Neural progenitor cell (in vitro differentiated cells): ENCODE measurements at places on chromosomes 7 and 10. TPM values are rescaled to one million over a fixed set of nuclear protein-coding genes. Genes with fewer than 3 reads are reported as not detected.

GRCh38 chr10:6009150-6009549, 31.8 kb upstream of the IL15RA start:
- no peak for DNase-seq

DNA sequence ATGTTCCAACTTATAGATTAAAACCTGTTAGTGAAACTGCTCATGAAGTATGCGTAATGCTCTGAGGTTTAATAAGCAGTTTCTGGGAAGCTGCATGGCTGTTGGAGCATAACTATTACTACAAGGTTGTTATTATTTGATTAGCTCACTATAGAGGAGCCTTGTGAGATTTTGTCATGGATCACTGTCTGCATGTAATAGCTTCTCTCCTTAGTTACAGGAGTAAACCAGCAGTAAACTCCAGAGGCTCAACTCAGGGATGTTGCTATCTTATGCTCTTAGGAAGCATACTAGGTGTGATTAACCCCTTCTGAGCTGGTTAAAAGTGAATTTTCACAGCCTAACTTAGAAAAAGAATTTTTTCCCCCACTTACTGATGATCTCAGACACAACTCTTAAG, 63.6 kb upstream of the IFRD1 start:
- DNase-seq, result no peak

- DNase-seq, result no peak
These were observed 76.5 kb downstream of the PPP1R17 start for GRCh38 chr7:31763548-31763947.

DNA sequence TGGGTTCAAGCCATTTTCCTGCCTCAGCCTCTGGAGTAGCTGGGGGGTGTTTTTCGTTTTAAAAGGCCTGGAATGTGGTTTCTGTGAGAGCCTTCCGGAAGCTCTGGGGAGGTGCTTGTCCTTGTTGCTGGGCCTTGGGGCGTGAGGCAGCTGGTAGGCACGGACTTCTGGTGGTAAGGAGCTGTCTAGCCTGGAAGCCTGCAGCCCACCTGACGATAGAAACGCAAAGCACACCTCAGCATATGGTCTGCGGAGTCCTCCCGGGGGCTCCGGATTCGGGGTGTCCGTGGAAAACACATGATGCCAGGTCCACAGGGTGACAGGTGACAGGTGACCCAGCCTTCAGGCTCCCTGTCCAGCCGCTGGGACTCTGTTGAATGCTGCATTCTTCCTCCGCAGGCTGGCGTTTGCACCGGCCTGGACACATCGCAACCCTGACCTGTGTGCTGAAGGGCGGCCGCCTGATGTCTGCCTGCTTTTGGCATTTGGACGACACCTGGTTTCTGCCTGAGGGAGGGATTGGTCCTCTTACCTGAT, 37.3 kb downstream of the INPP5A start:
- peak; percentile 52 for DNase-seq

DNA sequence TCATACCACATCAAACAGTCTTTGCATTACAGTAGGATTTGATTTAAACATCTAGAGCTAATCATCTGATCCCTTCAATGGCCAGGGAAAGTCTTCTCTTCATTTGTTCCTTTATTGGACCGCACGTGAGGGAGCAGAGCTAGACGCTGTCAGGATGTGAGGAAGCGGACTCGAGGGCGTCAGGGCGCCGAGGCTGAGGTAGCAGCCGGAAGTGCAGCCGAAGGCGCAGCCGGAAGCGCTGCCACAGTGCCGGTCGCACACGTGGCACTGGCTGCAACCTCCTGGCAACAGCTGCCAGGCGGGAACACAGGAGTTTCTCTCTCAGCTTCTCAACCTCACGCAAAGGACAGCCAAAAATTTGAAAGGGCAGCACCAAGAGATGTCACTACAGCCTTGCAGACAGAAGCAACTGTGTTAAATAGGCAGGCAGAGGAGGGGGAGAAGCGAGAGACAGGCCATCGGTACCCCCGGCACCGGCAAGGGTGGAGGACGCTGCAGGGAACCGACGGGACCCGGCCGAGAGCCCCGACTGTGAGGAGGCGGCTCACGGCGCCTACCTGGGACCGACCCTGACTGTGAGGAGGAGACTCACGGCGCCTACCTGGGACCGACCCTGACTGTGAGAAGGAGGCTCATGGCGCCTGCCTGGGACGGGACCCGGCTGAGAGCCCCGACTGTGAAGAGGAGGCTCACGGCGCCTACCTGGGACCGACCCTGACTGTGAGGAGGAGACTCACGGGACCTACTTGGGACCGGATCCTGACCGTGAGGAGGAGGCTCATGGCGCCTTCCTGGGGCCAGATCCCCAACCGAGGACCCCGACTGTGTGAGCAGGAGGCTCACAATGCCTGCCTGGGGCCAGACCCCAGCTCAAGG, 32.3 kb downstream of the VIPR2 start:
- no peak for DNase-seq

DNA sequence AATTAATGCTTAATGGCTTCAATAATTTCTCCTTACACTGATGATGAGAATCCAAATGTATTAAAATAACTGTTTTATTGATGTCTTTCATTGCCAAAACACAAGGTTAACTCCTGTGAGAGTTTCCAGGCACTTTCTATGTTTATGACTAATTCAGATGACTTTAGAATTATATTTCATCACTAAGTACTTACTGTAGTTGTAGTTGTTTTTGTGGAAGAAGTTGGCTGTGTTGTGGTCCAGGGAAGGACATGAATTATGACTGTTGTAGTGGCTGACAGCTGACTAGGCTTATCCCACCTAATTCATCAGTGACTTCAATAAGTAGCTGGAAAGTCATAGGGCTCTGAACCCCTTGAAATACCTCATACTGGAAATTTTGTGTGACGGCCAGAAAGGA, 254.8 kb downstream of the HGF start:
- no peak for DNase-seq

DNA sequence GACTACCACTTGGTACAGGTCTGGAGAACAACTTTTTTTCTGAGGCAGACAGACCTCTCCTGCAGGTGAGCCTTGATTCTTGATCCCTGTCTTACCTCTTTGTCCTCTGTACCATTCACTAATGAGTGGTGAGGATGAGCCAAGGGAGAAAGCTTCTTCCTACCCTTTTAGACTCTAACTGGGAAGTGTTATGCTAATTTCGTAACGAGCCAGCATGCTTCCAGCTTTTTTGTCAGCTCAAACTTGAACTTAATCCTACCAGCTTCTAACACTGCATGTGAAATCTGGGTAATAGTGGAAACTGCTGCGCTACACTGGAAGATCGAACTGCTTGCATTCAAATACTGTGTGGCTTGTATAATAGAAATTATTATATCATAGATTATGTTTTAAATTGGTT, 87.0 kb downstream of the NEUROD6 start:
- DNase-seq, result no peak

DNA sequence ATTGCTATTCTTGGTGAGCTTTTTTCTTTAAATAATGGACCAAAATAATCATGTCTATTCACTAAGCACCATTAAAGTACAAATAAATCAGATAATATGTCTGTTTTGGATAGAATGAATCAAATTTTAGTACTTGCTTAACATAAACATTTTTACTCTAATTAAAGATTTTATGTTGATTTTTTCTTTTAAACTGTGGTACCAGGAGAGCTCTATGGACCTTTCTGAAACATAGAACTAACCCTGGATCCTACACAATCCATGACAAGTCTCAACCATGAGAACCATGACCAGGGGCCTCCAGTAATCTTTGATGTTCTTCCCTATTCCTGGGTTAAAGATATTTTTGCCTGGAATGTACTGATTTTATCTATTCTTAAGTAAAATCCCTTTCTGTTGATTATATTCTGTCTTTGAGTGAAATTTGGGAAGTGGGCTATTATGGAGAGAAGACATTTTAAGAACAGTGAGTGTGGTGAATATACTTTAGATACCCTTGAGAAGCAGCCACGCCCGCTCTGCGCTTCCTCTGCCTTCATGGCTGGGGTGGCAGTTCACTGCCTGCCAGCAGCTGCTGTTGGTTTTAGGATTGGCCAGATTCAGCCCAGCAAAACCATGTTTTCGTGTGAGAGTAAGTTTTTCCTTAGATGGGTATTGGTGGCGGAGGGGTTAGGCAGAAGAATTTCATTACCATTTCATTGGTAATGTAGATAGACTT, 42.2 kb upstream of the BHLHA15 start:
- no peak for DNase-seq

GRCh38 chr7:108525327-108525984, 479 bp downstream of the PNPLA8 start:
- DNase-seq, result peak; percentile 92

GRCh38 chr10:8113616-8114015, 59.1 kb downstream of the GATA3 start:
- DNase-seq, result no peak

GRCh38 chr7:41627645-41628298, 75.1 kb downstream of the INHBA start:
- peak; percentile 24 for DNase-seq

GRCh38 chr10:110176141-110177030, 31.0 kb upstream of the MXI1 start:
- no peak for DNase-seq

- DNase-seq, result no peak
These were observed 1.2 kb downstream of the TRDMT1 start for GRCh38 chr10:17200001-17200911.

DNA sequence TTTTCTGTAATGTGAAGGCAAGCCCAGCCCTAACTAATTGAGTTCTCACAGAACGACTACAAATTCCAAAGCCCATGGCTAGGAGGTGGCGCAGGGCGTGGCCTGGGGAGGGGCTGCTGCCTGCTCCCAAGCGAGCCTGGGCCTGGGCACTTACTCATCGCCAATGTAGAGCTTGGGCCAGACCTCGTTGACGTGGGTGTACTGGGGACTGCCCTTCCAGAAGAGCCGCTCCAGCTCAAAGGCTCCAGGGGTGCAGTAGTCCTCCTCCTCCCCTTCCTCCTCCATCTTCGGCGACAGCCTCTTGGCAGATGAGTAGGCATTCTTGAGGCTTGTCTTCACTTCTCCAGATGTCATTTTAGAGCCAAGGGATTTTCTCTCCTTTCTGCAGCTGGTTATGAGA, 53.3 kb upstream of the SAMD8 start:
- no peak for DNase-seq

GRCh38 chr7:42285383-42285824, 48.4 kb upstream of the GLI3 start:
- DNase-seq, result no peak

GRCh38 chr7:68176974-68177373, 1180.3 kb downstream of the TYW1 start:
- DNase-seq, result peak; percentile 80

DNA sequence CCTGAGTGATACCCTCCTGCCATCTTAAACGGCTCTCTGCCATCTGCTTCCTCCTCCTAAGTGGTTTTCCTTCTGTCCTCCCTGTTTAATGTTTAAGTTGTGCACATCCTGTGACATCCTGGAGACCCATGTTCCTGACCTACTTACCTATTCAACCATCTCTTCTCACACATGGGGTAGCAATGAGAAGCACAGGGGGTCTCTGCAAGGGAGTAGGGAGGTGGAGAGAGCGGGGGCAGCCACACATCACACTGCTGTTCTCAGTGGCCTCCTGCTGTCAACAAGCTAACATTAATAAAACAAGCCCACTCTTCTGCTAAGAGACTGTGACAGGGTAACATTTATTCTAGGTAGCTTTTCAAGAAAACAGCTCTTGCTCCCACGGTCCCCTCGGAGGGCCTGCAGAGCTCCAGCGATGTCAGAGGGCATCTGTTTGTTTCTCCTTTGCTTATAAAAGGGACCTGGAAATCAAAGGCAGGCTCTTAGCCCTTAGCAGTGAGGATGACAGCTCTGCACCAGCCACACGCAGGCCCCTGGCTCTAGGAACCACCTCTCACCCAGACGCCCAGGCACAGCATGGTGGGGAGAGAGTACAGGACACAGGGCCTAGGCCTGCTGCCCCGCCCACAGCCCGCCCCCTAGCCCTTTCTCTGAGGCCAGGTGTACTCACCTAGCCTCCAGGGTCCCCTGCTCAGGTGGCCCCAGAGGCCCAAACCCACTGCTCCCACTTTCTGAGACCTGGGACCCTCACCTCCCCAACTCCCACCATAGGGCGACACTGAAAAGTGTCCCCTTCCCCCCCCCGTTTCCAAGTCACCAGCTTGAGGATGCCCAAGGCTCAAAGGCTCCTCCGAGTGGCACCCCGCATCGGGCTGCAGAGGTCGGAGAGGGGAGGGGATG, 943 bp upstream of the SLC18A2 start:
- no peak for DNase-seq

- no peak for DNase-seq
These were observed 70.6 kb upstream of the LEP start for GRCh38 chr7:128170461-128170860.

DNA sequence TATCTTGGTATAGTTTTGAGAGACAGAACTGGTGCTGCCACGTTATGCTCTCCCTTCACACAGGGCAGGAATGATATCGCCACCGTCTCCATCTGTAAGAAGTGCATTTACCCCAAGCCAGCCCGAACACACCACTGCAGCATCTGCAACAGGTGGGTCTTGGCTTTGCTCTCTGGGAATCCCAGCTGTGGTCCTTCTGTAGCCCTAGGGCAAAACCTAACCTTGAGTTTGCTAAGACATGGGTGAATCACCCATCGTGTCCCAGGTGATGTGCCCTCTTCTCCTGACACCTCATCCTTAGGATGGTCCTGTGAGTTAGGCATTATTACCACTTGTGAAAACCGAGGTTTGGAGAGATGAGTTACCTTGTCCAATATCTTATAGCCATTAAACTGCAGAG, 6.4 kb downstream of the ZDHHC16 start:
- DNase-seq, result no peak

DNA sequence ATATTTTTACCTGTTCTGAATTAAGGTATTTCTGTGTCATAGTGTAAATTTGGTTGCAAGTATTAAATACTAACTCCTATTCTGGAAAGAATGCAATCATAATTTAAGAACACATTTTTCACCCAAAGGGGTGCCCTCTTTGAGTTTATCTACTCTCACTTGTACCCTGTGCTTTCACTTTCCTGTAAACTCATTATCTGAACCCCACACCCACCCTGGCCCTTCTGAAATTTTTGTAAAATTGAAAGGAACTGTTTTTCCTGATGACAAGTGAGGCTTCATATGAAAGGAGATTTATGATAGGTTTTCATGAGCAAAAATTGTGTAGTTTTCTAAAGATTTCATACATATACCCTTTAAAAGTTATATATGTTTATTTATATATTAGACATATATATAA, 134.5 kb downstream of the WNT2 start:
- no peak for DNase-seq

GRCh38 chr10:98415731-98416119, 743 bp upstream of the PYROXD2 start:
- peak; percentile 21 for DNase-seq

The OR2A5 gene
- total RNA-seq, result not detected in 2 replicates

The PKD2L1 gene
- not detected in 2 replicates for total RNA-seq

The ENTPD1 gene
- 0.46 and 1.6 TPM in 2 replicates for total RNA-seq

The LMBR1 gene
- 42.0 and 58.1 TPM in 2 replicates for total RNA-seq

The PLEKHA1 gene
- 70.2 and 79.1 TPM in 2 replicates for total RNA-seq

The TM9SF3 gene
- total RNA-seq, result 73.1 and 122 TPM in 2 replicates

The TMEM130 gene
- 1.0 and 2.3 TPM in 2 replicates for total RNA-seq

The SNCG gene
- not detected in 2 replicates for total RNA-seq

The MKI67 gene
- total RNA-seq, result 65.8 and 71.3 TPM in 2 replicates

The GPR26 gene
- not detected in 2 replicates for total RNA-seq

The AMZ1 gene
- 0.09 TPM in 1 of 2 replicates, not detected in the other for total RNA-seq

The TFR2 gene
- total RNA-seq, result 0.34 and 1.9 TPM in 2 replicates

The FBXO24 gene
- total RNA-seq, result 1.2 and 2.5 TPM in 2 replicates

The ZNF425 gene
- total RNA-seq, result 4.2 and 15.7 TPM in 2 replicates

The CALHM1 gene
- 0.06 TPM in 1 of 2 replicates, not detected in the other for total RNA-seq

The SCART1 gene
- total RNA-seq, result 0.49 and 1.1 TPM in 2 replicates

The DIP2C gene
- 10.1 and 12.2 TPM in 2 replicates for total RNA-seq
